ENCODE measurements at places on chromosomes 4 and X.
A peak's percentile ranks its signal among the peaks of the same experiment; 100 is the strongest.

DNA sequence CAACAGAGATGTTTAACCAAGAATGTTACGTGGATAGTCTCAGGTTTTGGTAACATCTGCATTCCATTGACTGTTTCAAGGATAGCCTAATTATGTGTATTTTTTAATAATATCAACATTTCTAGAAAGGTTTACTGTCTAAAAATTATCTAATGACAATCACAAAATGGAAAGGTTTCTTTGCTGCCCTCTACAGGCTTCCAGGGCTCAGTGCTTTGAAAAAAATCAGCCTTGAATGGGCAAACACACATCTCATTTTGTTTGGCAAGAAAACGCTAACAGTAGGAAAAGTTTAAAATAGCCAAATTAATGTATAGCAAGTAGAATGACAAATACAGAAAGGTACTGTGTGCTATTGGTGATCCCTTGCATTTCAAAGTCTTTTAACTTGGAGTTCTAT is 223.4 kb upstream of the PRPS2 start:
- no peak for DNase-seq

- no peak for DNase-seq
These were observed 9.3 kb downstream of the ZNF185 start for GRCh38 chrX:152907084-152907651.

- DNase-seq = no peak
These were observed 27.3 kb downstream of the ASMTL start for GRCh38 chrX:1425381-1425780.

GRCh38 chr4:69822198-69822597 is 37.7 kb downstream of the SULT1E1 start:
- no peak for DNase-seq

- no peak for DNase-seq
These were observed 4.5 kb downstream of the G6PD start for GRCh38 chrX:154541896-154542722.

DNA sequence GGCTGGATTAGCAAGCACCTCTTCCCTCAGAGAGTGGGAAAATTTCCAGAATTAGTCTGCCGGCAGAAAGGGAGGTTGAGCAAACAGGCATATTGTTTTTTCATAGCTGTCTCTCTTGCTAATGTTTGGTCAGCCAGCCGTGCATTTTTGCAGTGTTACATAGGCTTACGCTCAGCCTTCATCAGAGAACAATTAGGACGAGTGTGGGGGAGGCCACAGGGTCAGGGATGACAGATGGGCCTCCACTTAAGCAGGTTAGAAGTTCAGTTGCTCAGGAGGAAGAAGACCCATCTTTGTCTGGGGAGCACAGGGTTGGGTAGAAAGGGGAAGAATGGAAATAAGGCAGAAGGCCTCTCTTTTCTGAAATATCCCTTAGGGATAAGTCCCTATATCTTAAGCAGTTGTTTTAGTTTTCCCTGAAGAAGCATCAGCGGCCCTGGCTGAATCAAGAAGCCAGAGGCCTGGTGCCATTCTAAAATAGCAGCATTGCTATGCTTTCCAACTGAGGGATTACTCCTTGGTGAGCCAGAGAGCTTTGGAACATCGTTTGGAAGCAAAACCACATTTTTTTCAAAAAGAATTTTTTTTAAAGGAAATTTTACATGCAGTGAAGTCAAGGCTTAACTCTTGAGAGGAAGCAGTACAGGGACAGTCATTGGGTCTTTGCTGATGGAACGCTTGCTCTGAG is 118.8 kb downstream of the SMIM20 start:
- no peak for DNase-seq

- no peak for DNase-seq
These were observed 19.5 kb upstream of the ZNF41 start for GRCh38 chrX:47502316-47503125.

DNA sequence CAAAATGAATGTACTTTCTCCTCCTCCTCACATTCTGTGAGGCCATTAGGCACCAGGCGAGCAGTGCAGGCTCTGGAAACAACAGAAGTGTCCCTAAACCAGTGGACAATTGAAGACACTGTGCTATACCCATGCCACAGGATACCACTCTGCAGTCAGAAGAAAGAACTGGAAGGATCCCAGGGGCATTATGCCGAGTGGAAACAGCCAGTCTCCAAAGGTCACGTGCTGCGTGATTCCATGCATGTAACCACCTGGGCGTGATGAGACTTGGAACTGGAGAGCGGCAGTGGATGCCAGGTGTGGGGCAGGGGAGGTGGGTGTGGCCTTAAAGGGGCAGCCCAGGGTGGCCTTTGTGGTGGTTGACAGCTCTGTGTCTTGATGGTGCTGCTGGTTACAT is 139.4 kb downstream of the EVC2 start:
- no peak for DNase-seq

DNA sequence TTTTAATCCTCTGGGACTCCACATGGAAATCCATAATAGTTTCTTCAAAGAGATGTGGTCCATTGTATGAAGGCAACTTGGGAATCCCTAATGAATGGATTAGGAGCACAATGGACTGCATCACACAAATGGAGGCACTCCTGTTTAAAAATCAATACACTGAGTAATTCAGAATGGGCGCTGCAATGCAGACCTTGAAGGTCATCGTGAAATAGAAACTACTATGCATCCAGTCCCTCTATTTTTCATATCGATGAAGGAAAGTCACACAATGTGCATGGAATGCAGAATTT is 98.8 kb upstream of the EGFL6 start:
- no peak for DNase-seq

- no peak for DNase-seq
These were observed 173.9 kb upstream of the PGRMC2 start for GRCh38 chr4:128461291-128462102.

- no peak for DNase-seq
These were observed 13.0 kb downstream of the UVSSA start for GRCh38 chr4:1359976-1360375.

- no peak for DNase-seq
These were observed 92.6 kb downstream of the ANXA3 start for GRCh38 chr4:78644063-78644691.

DNA sequence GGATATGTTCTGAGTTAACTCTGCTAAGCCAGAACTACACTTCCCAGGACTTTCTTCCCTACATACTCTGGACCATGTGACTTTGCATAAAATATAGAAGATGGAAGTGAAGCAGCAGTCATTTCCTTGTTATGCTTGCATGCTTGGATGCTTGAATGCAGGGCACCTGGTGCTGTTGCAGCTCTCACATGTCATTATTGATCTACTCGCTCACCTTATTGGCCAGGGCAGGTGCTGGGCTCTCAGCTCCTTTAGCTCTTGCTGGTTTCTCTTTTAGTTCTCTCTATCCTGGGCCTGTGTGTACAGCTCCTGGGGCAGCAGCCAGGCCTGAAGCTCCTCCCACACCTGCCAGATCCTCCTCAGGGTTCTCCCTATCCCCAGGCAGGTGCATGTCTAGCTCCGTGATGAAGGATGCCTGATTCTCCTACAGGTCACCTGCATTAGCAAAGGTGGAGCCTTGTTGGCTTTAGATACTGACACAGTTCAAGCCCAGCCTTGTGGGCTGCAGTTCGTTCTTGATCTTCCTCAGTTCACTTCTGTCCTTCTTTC is 53.3 kb downstream of the MED28 start:
- no peak for DNase-seq

- DNase-seq = peak; percentile 37
These were observed 485 bp downstream of the AADAT start for GRCh38 chr4:170089274-170089667.

DNA sequence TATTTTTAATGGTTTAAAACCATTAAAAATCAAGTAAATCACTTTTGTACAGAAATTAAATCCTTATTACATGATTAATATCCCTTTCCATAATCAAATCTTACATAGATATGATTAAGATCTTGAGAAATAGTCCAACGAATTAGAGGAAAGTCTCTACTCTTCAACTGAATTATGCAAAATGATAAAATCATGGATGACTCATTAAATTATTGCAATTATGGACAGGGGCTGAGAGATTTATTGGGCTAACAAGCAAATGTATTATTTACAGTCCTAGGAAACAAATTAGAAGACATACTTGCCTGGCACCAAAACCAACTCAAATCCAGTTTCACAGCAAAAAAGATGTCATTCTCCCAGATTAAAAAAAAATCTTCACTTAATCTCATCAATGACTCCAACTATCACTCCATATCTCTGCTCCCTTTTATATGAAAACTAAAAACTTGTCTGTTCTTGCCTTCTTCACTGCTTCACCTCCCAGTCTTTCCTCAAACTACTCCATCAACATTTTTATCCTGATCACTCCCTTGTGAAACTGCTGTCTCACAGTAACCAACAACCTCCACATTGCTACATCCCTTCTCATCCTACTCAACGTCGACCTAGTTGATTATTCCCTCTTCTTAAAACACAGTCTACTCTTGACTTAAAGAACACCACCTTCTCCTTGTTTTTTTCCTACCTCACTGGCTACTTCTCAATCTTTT is 18.4 kb upstream of the DDX60 start:
- no peak for DNase-seq

- DNase-seq = no peak
These were observed 98.6 kb downstream of the AFAP1 start for GRCh38 chr4:7841071-7841470.

DNA sequence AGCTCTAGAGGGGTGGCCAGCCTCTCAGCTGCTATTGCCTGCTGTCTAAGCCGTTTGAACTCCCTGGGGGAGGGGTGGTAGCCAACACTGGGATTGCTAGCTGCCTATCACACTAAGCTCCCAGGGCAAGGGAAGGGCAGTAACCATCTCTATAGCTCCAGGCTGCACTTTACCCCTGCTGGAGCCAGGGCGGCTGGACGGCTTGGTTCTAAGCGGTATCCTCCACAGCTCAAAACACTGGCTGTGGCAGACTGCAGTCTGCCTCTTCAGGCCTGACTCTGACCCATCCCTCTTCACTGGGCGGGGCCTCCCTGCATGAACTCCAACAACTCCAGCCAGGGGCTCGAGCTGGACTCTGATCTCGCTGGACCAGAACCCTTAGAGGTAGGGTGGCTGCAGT is 55.3 kb upstream of the GNRHR start:
- no peak for DNase-seq

DNA sequence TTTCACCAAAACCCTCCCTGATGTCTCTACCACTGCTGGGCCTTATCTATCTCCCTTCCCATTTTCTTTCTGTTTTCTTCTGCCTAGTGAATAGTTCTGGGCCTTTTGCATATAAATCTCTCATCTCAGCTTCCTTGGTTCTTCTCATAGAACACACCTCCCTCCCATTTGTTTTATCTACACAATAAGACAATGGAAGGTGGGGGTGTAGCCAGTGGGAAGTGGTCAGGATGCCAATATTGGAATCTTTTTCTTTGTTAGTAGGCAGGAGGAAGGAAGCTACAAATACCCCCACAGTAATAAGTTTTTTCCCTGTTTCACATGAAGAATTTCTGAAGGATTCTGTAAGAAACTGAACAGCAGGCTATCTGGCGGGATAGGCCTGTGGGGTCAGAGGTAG is 30.9 kb upstream of the RHOH start:
- DNase-seq = no peak

GRCh38 chrX:125544031-125544660 is 224.5 kb downstream of the TEX13C start:
- no peak for DNase-seq

GRCh38 chr4:105148776-105149175 is 2.1 kb downstream of the TET2 start:
- no peak for DNase-seq

GRCh38 chr4:132299841-132300240 is 849.3 kb upstream of the PCDH10 start:
- no peak for DNase-seq

GRCh38 chr4:174213731-174214100 is 69.8 kb downstream of the FBXO8 start:
- no peak for DNase-seq

DNA sequence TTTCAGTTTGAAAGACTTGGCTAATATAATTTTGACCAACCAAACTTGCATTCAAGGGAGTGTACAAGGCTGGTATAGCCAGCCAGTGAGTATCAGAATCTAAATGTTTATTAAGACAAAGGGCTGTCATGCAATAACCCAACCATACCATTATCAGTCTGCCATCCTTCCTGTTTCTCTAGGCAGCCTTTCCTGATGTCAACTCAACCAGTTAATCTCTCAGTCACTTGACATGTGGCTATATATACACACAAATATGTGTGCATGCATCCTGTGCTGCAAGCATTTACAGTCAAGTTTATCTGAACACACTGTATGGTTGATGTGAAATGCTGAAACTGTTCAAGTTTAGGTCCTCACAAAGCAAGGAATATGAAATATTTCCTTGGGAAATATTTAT is 17.2 kb downstream of the BTK start:
- no peak for DNase-seq

GRCh38 chrX:123753656-123754350 is 21.0 kb upstream of the THOC2 start:
- DNase-seq = no peak

- DNase-seq = no peak
These were observed 7.3 kb downstream of the PLP1 start for GRCh38 chrX:103783971-103784370.

- no peak for DNase-seq
These were observed 169.2 kb upstream of the AMOT start for GRCh38 chrX:113009837-113010236.

GRCh38 chr4:177411996-177412395 is 30.2 kb downstream of the AGA start:
- DNase-seq = no peak

DNA sequence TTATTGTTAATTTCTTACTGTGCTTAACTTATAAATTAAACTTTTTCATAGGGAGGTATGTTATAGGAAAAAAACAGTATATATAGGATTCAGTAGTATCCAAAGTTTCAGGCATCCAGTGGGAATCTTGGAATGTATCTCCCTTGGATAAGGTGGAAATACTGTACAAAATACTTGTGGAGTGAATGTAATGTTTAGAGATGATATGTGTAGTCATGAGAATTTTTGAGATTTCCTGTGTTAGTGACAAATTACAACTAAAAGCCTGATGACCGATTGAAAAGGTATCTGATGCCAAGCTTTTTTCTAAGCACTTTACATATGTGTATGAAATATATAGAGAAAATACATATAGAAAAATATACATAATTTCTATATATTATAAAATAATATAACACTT is 69.2 kb downstream of the STK32B start:
- DNase-seq = no peak

DNA sequence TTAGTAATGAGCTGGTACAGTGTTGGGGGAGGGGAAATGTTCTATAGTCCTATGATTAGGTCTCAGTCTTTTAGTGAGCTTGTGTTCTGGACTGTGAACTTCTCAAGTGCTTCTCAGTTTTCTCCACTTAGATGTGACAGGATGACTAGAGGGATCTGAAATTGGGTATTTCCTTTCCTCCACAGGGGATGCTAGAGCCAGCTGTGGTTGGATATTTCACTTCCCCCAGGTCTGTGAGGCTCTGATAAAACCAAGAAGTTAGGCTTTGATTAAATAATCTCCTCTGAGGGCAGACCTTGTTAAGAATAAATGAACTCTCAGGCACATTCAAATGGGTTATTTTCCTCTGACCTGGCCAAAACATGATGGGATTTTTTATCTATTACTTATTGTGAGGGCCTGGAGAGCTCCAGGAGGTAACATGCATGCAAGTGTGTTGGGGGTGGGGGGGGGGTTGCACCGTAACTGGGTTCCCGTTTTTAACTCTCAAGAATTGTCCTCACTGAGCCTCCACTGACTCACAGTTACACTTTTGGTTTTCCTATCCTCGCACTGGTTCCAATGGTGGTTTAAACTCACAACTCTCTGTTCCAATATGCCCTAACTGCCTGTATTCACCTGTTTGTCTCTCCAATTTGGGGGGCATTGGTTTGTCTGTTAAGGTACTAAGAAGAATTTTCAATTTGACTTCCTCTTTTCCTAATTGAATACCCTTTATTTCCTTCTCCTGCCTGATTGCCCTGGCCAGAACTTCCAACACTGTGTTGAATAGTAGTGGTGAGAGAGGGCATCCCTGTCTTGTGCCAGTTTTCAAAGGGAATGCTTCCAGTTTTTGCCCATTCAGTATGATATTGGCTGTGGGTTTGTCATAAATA is 28.1 kb upstream of the GLRA3 start:
- DNase-seq = no peak
